Activated CD4-positive, alpha-beta memory T cell treated with anti-CD3 and anti-CD28 coated beads, Interleukin-2, amount 10 ng/mL, durations not matched to agents 7 days and 5 days (primary cell): ENCODE measurements at places on chromosomes 2 and 18. TPM values are rescaled to one million over a fixed set of nuclear protein-coding genes. Genes with fewer than 3 reads are reported as not detected.
A peak's percentile ranks its signal among the peaks of the same experiment; 100 is the strongest.

DNA sequence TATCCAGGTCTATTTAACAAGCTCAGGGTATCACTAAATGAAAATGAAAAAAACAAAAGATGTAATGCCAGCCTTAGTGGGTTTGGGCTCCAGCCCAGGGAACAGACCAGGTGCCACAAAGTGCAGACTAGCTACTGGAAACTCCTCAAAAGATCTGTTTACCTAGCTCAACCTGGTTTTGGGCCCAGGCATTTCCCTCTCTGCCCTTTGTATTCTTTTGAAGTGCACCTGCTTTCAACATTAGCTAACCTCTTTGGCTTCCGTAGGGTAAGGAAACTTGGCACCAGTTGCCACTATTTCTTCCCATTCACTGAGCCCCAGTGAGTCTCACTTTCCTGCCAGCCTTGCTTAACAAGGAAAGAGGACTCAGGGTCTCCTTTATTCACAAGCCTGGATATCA lies 123.6 kb upstream of the CDCA7 start:
- H3K27ac ChIP-seq = no peak overlapping the region
- H3K4me3 ChIP-seq = no peak overlapping the region
- no peaks in the 10 kb centered on the region for H3K36me3 ChIP-seq
- peaks cover 7% of the 10 kb centered on the region for H3K4me1 ChIP-seq
- no peak for DNase-seq

GRCh38 chr2:8656160-8656641 lies 25.7 kb upstream of the ID2 start:
- no peaks in the 10 kb centered on the region for H3K36me3 ChIP-seq
- no peaks in the 10 kb centered on the region for H3K27me3 ChIP-seq
- H3K4me3 ChIP-seq = no peak overlapping the region
- DNase-seq = no peak

DNA sequence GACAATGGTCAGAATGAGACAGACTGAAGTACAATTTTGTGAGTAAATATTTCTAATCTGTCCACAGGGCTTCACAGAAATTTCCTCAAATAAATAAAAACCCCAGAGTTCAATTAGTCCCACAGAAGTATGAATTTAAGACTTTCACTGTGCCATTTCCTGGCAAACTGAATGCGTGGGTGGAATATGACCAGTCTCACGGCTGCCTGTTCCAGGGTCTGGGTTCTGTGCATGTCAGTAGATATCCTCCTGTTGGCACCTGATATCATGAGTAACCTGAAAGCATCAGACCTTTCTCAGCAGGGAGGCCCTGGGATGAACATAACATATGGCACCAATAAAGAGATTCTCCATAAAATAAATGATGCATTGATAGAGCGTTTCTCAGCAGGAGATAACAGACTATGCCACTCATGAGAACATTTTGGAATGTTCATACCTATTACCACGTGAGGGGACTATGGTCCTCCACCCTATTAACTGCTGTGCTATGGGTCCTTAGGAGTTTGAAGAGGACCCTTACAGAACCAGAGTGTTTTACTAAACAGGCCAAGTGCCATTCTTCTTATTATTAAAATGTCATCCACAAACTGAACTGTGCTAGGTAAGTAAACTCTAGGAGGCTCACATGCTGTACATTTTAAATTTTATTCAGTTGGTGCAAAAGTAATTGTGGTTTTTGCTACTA lies 10.6 kb upstream of the MALL start:
- peaks cover 6% of the 10 kb centered on the region for H3K27me3 ChIP-seq
- no peak overlapping the region for H3K27ac ChIP-seq
- H3K4me3 ChIP-seq = no peak overlapping the region
- DNase-seq = no peak
- no peaks in the 10 kb centered on the region for H3K4me1 ChIP-seq

SCYGR4 gene
- not detected for total RNA-seq

ABCG8 gene
- total RNA-seq = not detected

DNA sequence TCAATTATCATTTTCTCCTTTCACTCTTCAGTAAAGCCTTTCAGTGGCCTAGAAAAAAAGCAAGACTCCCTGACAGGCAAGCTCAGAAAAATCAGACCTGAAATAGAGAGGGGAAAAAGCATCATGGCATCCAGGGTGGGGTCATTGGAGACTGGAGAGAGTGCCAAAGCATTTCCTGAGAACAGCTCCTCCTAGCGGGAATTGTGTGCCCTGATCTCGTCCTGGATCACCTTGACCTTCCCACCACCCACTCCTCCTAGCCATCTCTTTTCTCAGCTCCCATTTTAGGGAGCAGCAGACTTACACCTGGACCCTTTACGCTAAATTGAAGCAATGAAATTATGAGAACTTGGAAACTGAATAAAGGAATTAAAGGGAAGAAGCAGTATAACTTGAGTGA lies 176.6 kb downstream of the VWC2L start:
- DNase-seq = no peak
- H3K27me3 ChIP-seq = no peaks in the 10 kb centered on the region
- H3K4me3 ChIP-seq = no peak overlapping the region
- H3K4me1 ChIP-seq = no peaks in the 10 kb centered on the region
- no peaks in the 10 kb centered on the region for H3K36me3 ChIP-seq
- no peak overlapping the region for H3K27ac ChIP-seq

GRCh38 chr2:4416431-4416830 lies 713.1 kb downstream of the DCDC2C start:
- H3K27ac ChIP-seq = no peak overlapping the region
- no peaks in the 10 kb centered on the region for H3K27me3 ChIP-seq
- H3K4me1 ChIP-seq = no peaks in the 10 kb centered on the region
- DNase-seq = no peak
- no peak overlapping the region for H3K4me3 ChIP-seq

GRCh38 chr2:33729353-33729752 lies 130.3 kb upstream of the FAM98A start:
- DNase-seq = no peak
- H3K4me3 ChIP-seq = no peak overlapping the region
- no peaks in the 10 kb centered on the region for H3K36me3 ChIP-seq
- H3K27me3 ChIP-seq = no peaks in the 10 kb centered on the region
- no peaks in the 10 kb centered on the region for H3K4me1 ChIP-seq
- no peak overlapping the region for H3K27ac ChIP-seq

REG3G gene
- not detected for total RNA-seq

DNA sequence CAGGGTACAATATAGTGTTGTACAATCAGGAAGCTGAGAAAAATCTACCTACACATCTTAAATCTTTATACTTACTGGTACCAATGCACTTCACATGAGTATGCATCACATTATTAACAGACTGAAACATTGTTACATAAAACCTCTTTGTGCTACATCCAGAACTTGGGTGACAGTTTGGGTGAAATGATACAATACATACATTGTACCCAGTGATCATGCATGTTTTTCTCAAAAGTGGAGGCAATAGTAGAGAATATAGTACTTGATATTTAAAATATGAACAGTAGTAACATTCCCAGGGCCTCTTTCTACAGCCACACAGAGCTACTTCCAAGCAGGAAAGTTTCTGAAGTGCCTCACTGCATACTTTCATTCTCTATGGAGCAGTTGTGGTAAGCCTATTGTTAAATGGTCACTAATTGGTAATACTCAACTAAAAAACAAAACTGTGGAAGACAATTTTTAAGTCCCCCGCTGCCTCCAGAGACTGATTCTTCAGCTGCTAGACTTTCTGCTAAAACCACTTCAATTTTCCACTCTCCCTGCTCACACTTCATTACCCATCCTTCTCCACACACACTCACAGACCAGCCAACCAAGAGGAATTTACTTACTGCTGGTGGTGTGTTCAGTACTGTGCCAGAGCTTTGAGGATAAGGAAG lies 22.9 kb upstream of the GRB14 start:
- no peaks in the 10 kb centered on the region for H3K36me3 ChIP-seq
- H3K27me3 ChIP-seq = no peaks in the 10 kb centered on the region
- H3K4me1 ChIP-seq = no peaks in the 10 kb centered on the region
- H3K27ac ChIP-seq = no peak overlapping the region

GRCh38 chr18:77551055-77551454 lies 301.4 kb downstream of the GALR1 start:
- no peaks in the 10 kb centered on the region for H3K4me1 ChIP-seq
- DNase-seq = no peak
- no peaks in the 10 kb centered on the region for H3K36me3 ChIP-seq
- no peaks in the 10 kb centered on the region for H3K27me3 ChIP-seq
- H3K4me3 ChIP-seq = no peak overlapping the region

GRCh38 chr2:57181315-57182038 lies 865.1 kb upstream of the VRK2 start:
- no peaks in the 10 kb centered on the region for H3K27me3 ChIP-seq
- no peaks in the 10 kb centered on the region for H3K36me3 ChIP-seq
- no peak for DNase-seq
- H3K4me1 ChIP-seq = no peaks in the 10 kb centered on the region
- no peak overlapping the region for H3K4me3 ChIP-seq
- no peak overlapping the region for H3K27ac ChIP-seq

GRCh38 chr2:113113807-113114206 lies 13.6 kb upstream of the IL1RN start:
- H3K27me3 ChIP-seq = no peaks in the 10 kb centered on the region
- no peaks in the 10 kb centered on the region for H3K36me3 ChIP-seq
- no peak for DNase-seq
- no peak overlapping the region for H3K4me3 ChIP-seq
- H3K27ac ChIP-seq = no peak overlapping the region

DNA sequence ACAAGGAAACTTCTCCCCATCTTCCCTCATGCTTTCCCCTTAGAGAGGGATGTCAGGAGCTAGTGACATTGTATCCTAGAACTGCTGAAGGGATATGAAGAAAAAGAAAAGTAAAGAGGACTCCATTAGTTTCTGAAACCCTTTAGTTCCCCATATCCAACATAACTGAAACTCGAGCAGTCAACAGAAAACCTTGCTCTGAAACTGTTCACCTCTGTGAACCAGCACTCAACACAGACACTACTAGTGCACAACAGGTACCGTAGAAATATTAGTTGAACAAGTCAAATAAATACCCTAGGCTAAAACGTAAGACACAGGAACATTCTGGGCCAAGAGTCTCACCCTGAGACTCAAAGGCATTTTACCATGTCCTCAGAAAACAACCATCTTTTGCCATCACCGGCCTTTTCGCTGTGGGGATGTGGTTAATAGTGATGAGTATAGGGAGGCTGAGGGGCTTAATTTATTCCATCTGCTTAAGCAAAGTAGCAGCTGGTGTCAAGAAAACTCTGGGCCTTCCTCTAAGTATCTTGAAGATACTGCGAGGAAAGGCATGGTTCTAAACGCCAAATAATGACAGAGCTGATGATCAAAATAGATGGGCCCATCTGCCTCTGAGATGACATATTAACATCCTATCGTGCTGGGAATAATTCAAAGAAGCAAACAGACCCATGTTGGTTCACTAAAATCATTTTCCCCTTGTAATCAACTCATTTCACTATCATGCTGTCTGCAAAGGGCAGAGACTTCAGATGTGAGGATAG lies 156.8 kb downstream of the STK39 start:
- H3K27me3 ChIP-seq = no peaks in the 10 kb centered on the region
- H3K36me3 ChIP-seq = peaks cover 33% of the 10 kb centered on the region
- H3K4me3 ChIP-seq = no peak overlapping the region
- no peak for DNase-seq
- H3K27ac ChIP-seq = no peak overlapping the region

GRCh38 chr18:7572822-7573221 lies 5.7 kb downstream of the PTPRM start:
- H3K27ac ChIP-seq = peak overlapping the region; percentile 57
- H3K4me1 ChIP-seq = peaks cover 15% of the 10 kb centered on the region
- peaks cover 23% of the 10 kb centered on the region for H3K27me3 ChIP-seq
- DNase-seq = no peak
- no peaks in the 10 kb centered on the region for H3K36me3 ChIP-seq
